Activated CD4-positive, alpha-beta T cell treated with anti-CD3 and anti-CD28 coated beads, Interleukin-2, amount 50 U/mL, for 1 hour (primary cell): ENCODE measurements at places on chromosomes 12 and 14.

DNA sequence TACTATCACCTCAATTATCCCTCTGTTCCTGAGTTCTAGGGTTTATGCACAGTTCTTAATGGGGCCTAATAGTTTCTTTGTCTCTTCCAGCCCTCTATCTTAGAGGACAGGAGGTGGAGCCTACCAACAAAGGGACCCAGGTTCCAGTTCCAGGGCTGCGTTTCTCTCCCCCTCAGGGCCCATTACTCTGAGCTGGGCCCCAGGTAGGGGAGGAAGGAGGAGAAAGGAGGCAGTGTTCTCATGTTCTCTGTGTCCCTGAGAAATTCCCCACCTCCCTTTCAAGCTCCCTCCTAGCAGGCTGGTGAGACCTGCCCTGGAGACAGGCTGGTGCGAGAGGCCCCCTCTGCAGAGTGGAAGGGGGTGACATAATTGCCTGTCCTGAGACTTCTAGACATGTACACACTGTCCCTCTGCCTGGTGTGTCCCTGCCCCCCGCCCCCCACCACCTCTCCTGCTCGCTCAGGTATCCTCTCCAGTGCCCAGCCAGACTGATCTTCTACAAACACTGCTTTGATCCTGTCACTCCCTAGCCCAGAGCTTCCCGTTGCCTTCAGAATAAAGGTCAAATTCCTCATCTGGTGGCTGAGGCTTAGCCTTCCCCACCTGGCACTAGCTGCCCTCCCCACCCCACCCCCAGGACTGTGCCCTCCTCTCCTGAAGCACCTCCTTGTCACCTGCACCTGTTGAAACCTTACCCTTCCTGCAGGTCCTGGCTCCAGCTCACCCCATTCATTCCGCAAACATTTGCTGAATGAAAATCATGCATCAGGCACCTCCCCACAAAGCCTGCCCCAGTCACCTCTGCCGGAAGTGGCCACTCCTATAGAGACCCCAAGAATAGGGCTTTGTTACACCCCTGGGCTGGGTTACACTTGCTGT is 21.1 kb upstream of the KRT8 start:
- DNase-seq = no peak

DNA sequence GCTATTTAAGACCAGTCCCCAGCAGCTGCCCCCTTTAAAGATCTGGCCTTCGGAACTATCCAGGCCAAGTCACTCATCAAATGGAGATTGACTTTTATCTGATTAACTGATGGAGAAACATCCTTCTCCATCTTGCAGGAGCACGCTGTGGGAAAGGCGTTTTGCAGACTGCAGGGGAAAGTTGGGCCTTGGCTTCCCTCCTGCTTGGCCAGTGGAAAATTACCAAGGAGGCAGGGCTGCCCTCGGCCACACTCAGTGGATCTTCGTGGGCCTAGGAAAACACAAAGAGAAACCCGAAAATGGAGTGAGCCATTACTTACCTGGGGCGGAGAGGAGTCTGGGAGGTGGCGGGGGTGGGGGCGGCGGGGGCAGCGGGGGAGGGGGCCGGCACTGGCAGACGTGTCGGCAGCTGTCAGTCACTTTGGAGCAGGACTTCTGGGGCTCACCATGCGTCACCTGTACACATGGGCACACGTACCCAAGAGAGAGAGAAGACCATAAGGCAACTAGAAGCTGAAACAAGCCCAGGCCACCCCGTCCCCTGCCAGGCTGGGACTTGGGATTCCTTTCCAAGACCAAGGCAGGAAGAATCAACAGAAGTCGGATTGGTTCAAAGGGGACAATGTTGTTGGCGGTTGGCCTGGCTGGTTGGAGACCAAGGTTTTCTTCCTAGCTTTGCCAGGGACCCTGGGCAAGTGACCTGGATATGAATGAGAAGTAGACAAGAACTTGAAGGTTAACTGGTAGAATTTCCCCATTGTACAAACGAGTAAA is 9.2 kb downstream of the PRIMA1 start:
- no peak for DNase-seq

- DNase-seq = no peak
These were observed 83.9 kb upstream of the FERMT2 start for GRCh38 chr14:53034688-53035230.

DNA sequence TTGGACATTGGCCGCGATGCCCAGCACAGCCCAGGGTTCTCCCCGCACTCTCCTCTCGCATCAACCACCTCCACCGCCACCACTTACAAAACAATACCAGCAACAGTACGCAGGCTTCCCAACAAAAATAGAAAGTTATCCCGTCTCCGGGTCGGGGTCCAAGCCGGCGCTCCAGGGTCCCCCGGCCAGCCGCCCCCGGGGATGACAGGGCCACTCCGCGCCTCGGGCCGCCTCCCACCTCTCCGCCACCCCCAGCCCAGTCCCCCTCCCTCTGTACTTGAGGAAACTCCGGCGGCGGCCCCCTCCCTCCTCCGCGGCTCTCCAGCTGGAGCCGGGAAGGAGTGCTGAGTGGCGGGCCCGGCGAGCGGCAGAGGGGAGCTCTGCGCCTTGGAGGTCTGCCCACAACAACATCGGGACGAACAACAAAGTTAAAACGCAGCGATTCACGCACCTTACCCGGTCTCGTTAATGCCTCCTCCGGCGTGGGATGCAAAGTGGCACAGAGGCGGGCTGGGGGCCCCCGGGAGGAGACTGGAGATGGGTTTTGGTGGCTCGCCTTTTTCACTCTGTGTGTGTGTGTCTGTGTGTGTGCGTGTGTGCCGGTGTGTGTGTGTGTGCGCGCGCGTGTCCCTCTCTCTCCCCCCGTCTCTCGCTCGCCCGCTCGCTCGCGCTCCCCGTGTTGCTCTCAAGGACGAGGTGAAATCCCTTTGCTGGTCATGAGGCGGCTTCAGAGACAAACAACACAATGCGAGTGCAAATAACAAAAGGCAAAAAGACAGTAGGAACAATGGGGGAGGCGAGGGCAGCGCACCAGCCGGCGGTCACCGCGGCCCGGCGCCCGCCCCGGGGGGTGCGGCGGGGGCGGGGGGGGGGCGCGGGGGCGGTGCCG is 386.8 kb downstream of the BCAT1 start:
- DNase-seq = no peak

- no peak for DNase-seq
These were observed 3.8 kb upstream of the KRT85 start for GRCh38 chr12:52370926-52371608.

DNA sequence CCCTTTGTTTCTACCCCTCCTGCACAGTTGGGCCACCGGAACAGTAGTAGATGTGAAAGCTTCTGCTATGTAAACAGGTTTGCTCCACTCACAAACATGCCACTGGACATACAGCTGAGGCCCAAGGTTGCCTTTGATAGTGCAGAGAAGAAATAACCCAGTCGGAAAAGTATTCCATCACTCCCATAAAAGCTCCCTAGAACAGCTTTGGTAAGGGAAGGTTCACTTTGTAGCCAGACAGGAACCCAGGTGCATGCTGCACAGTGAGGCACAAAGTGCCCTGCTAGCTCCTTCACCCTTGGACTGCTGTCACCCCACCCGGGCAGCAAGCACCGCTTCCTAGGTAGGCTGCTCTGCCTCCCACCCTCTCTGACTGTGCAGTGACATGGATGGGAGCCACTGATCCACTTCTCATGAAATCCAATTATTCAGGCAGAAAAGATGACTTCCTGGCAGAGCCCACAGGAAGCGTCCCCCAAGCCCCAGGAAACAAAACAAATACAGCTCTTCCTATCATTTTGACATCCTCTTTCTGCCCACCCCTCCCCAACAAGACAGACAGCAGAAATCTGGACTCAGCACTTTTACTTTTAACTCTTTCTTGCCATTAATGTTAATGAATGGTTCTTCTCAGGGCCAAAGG is 100.2 kb downstream of the SRGAP1 start:
- no peak for DNase-seq

GRCh38 chr12:122082621-122083356 is 4.2 kb downstream of the MLXIP start:
- DNase-seq = no peak

- no peak for DNase-seq
These were observed 14.2 kb downstream of the TMEM63C start for GRCh38 chr14:77195766-77196165.

DNA sequence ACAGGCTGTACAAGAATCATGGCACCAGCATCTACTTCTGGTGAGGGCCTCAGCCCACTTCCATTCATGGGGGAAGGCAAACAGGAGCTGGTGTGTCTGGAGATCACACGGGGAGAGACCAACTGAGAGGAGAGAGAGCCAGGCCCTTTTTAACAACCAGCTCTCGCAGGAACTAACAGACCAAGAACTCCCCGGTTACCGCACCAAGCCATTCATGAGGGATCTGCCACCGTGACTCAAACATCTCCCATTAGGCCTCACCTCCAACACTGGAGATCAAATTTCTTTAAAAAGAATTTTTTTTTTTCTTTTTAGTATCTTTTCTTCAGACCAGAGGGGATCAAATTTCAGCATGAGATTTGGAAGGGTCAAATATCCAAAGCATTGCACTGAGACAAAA is 16.7 kb upstream of the AQP2 start:
- no peak for DNase-seq

GRCh38 chr14:34254571-34254970 is 207.5 kb downstream of the SPTSSA start:
- no peak for DNase-seq

DNA sequence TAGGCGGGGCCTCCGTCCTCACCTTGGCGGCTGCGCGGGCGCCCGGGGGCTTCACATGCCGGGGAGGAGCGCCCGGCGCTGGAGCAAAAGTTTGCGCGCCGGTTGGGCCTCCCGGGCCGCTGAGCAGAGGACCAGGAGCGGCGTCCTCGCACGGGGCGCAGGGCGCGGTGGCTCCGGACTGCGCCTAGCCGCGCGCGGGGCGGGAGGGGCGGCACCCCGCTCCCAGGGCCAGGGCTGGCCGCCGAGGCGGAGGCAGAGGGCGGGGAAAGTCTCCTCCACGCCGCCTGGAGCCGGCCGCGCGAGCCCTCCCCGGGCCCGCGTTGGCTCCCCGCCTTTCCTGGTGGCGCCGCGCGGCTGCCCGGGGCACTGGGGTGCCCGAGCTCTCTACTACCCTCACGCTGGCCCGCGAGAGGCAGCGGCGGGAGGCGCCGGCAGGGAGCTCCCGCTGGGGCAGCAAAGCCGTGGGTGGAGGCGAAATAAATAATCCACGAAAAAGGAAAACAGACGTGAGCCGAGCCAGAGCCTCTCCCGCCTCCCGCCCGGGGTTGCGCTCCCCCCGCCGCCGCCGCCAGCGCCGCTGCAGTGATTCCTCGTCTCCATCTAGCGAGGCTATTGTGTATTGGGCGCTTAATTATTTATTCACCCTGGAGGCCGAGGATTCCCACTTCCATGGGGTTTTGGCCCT is 400 bp upstream of the PRIMA1 start:
- no peak for DNase-seq

GRCh38 chr14:34933301-34933700 is 49.5 kb upstream of the SRP54 start:
- no peak for DNase-seq

- no peak for DNase-seq
These were observed 4.5 kb downstream of the AJUBA start for GRCh38 chr14:22977684-22978486.

GRCh38 chr14:19771895-19772430 is 1.3 kb upstream of the OR4M1 start:
- DNase-seq = no peak
